Right cardiac atrium (tissue), 5 donors: ENCODE measurements at places on chromosomes 1 and 21.

DNA sequence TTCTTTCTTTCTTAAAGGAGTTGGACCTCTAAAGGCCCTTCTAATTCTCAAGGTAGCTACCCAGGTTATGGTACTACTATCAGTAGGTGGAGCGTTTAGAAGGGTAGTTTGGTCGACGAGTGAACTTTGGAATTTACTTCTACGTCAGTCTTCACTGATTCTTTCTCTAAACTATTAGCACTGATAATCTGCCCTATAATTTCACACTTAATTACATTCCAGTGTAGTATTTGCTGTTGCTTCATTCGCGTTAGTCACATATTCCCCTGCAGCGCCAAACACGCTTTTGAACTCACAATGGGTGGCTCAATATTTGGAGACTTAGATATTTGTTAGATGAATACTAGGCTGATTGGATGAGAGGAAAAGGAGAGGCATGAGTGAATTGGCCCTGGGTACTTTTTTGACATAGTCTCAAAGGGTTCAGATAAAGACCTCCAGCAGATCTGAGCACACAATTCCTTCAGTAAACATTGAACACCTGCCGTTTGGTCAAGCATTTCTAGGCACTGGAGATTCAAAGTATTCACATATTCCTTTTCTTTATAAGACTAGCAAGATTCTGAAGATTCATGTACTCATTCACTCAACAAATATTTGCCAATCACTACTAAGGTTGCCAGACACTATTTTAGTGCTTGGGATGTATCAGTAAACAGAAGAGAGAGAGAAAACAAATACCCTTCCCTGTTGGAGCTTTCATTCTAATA lies 929 bp upstream of the FOXJ3 start:
- no peak for DNase-seq

DNA sequence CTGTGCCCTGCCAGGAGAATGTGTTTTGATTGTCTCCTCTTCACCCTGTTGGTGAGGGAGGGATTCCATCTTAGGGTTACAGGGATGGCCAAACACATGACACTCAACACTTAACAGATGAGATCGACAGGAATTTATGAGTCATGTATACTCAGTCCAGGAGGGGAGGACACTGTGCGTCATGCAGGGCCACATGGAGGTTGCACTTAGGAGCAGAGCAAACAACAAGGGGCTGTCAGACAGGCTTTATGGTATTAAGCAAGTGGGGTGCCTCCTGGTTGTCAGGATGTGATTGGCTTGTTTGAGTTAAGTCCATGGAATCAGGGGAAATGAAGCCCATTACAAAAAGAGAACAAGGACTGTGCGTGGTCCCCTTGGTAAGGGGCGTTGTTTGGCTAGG lies 26.9 kb downstream of the EDARADD start:
- no peak for DNase-seq

GRCh38 chr1:10302416-10302815 lies 92.0 kb downstream of the KIF1B start:
- no peak for DNase-seq

GRCh38 chr1:8424539-8425116 lies 106.7 kb downstream of the SLC45A1 start:
- peak; percentile 71 for DNase-seq

GRCh38 chr1:78688697-78689096 lies 39.1 kb downstream of the IFI44 start:
- no peak for DNase-seq

DNA sequence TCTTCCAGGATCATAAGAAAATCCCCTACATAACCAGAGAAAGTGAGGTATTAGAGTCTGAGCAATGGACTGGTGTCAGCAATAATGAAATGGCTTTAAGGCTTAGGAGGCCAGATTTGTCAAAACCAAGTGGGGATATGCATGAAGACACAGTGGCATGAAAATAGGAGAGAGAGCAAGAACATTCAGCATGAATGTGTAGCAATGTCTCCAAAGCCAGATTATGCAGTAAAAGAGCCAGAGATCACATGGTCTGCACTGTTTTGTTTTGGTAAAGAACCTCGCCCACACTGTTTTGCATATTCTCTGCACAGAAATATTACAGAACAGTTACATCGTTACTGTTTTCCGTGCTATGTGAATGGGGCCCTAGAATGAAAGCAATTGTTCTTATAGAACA lies 589.4 kb downstream of the PLPP3 start:
- DNase-seq, result no peak
